ENCODE measurements at places on chromosomes 7 and 10.

- DNase-seq, result no peak
Measured at GRCh38 chr7:20240080-20240926, 23.1 kb upstream of the MACC1 start.

DNA sequence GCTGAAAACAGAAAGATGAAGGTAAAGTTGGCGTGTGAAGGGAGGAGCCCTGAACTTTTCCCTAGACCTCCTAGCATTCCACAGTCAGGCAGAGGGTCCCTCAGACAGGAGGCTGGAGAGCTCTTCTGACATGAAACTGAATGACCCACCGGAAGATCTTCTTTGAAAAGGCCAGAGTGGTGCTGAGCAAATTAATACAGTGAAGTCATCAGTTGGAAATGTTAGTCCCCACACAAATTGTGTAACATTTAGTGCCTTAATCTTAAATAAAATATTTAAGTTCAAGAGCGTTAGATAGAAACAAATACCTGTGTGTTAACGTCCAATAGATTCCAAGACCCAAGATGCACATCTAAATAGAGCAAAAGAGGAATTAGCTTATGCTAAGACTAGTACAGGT lies 49.0 kb upstream of the WNT16 start:
- DNase-seq, result no peak

- no peak for DNase-seq
Measured at GRCh38 chr7:45189151-45189970, 31.8 kb downstream of the RAMP3 start.

GRCh38 chr7:140231771-140232491 lies 55.1 kb upstream of the KDM7A start:
- no peak for DNase-seq

DNA sequence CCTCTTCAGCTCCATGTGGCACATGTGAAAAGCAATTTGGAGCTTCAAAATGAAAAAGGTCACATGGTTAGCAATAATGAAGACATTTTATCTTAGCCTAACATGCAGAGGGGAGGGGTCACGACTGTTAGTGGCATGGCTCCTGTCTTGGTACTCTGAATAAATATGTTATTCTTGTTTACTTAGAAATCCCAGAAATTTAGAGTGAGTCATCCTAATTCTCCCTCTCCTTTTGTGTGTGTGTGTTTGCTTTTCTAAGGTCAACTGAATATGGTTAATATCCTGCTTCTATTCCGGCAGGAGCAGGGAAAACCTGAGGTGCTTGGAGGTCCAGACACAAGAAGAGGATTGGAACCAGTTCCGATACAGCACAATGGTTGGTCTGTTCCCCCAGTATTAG lies 17.6 kb downstream of the BCCIP start:
- no peak for DNase-seq

DNA sequence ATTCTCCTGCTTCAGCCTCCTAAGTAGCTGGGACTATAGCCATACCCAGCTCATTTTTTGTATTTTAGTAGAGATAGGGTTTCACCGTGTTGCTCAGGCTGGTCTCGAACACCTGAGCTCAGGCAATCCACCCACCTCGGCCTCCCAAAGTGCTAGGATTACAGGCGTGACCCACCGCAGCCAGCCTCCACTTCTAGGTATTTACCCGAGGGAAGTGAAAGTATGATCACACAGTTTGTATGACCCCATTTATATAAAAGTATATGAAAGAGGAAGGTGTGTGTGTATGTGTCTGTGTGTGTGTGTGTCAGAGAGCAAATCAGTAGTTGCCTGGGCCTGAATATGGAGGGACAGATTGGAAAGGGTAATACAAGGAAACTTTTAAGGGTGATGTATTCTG lies 2.0 kb upstream of the PURB start:
- no peak for DNase-seq

Measured in stimulated activated CD4-positive, alpha-beta T cell treated with anti-CD3 and anti-CD28 coated beads, Interleukin-4, amount 100 ng/mL, for 1 hour (primary cell).